Fibroblast of gingiva (primary cell): ENCODE measurements at places on chromosomes 3 and 15.

DNA sequence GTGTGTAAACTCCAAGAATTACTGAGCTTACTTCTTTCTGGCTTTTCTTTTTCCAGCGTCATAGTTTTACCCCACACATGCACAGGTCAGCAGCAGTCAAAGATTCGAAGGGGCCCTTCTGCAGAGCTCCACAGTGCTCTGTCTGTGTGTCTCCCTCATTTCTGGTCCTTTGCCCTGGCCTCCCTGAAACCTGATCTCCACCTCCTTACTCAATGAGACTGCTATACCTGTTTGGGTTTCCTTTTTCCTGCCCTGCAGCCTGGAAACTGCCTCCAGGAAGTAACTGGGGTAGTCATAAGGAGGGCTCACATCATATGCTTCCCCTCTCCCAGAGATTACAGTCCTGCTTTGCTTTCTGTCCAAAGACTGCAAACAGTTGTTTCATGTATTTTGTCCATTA is 82.8 kb upstream of the TNIK start:
- DNase-seq: no peak

DNA sequence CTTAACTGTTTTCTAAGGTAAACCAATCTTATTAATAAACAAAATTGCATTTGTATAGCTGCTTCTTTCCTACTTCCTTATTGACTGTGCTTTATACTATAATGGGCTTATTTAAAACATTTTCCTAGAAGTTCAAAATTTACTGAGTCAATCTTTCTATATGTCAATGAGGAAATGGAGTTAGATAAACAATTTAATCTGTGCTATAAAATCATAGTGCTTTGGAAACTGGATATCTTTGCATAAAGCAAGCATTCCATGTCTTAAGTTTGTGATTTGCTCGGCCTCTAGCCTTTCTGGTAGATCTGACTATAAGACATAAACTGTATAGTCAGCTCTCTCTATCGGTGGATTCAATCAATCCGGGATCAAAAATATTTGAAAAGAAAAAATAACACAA is 99.6 kb downstream of the NEDD4 start:
- no peak for DNase-seq

- no peak for DNase-seq
Measured at GRCh38 chr15:77094397-77095030, 23.6 kb upstream of the TSPAN3 start.

DNA sequence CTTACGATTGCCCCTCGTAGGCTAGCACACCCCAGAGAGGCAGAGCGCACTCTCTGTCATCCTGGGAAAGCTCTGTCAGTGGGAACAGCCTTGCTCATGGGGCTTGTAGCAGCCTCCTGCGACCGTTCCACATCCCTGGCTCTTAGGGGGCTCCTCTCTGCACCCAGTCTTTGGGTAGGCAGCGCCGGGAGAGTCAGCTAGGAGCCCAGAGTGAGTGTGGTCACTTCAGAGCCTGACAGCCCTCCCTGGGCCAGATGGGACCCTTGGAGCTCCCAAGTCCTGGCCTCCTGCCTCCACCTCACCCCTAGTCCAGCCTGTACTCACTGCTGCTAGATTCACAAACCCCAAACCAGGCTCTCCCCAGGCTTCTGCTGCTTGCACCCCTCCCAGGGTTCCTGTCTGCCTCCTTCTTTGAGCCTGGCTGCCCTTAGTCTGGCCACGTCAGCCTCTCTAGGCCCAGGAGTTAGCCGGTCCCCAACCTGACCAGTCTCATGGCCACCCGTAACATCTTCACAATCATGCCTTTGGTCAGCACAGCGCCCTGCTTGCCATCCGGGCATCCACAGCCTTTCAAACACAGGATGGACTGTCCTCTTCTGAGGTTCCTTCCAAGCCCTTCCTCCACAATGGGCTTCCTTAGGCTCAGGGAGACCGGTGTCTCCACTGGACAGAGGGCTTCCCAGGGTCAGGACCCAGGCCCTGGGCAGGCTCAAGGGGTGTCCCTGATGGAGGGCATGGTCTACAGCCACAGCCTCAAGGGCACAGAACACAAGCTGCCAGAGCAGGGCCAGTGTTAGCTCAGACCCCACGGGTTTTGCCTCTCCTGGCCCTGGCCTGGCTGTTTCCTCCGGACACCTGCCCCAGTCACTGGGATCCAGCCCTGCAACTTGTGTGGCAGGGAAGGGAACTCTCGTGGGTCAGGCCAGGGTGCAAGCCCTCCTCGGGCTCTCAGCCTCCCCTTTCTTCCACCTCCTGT is 4.6 kb downstream of the ACSBG1 start:
- no peak for DNase-seq

GRCh38 chr3:128011140-128011539 is 41.1 kb upstream of the SEC61A1 start:
- no peak for DNase-seq

GRCh38 chr15:40128766-40129660 is 20.3 kb upstream of the BMF start:
- DNase-seq: no peak

- DNase-seq: no peak
Measured at GRCh38 chr15:69497667-69498066, 45.0 kb downstream of the RPLP1 start.

- DNase-seq: no peak
Measured at GRCh38 chr15:42359249-42359648, at the start of gene CAPN3. TSS of gene CAPN3 (plus strand) at chr15:42359501. CDS start at chr15:42359806, 305 bp downstream.
